Fibroblast of skin of left biceps (primary cell): ENCODE measurements at places on chromosomes 2 and 18.

GRCh38 chr18:10318691-10318970, 135.8 kb upstream of the APCDD1 start:
- no peak for DNase-seq

DNA sequence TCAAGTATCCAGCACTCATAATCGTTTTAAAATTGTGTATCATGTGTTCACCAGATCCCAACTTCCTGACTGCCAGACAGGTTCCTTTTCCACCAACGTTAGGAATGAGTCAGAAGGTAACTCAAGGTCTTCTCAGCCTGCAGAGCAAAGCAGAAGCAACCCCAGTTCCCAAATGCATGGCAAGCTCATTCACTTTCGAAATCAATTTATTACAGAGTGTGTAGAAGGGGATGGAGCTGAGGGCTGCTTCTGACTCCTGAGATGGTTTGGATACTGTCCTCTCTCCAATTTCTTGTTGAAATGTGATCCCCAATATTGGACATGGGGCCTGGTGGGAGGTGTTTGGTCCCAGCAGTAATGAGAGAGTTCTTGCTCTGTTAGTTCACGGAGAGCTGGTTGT, 114.5 kb downstream of the PIEZO2 start:
- DNase-seq = peak; percentile 3

DNA sequence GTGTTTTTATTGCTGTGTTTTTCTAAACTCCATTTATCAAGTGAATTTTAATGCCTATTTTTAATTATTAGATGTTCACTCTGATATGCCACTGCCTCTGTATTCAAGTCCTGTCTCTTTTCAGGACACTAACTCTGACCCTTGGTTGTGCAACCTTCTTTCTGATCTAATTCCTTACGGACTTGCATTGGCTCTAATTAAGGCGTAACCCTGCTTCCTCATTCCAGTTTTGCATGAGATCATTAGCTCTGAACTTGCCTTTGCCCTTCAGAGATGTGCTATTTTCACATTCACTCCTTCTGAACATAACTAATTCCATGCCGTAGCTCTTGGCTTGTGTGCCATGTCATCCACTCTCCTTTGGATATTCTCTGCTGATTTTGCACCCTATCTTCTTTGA, 162.5 kb upstream of the TMEFF2 start:
- no peak for DNase-seq

GRCh38 chr2:111049792-111050640, 70.7 kb upstream of the BCL2L11 start:
- DNase-seq = no peak

DNA sequence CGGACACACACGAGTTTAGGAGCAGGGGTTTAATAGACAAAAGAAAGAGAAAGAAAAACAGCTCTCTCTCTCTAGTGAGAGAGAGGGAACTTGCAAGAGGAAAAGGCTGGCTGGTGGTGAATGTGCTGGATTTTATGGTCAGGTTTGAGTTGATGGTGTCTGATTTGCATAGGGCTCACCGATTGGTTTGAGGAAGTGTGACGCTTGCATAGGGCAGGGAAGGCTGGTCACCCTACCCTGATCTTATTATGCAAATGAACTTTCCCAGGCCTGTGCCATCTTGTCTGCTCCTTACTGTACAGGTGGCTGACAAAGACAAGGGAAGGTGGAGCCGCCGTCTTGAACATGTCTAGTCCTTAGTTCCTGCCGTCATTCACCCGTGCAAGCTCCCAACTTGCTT, 408.9 kb downstream of the RIT2 start:
- no peak for DNase-seq

GRCh38 chr18:52403291-52404021, 63.5 kb downstream of the DCC start:
- DNase-seq = no peak

DNA sequence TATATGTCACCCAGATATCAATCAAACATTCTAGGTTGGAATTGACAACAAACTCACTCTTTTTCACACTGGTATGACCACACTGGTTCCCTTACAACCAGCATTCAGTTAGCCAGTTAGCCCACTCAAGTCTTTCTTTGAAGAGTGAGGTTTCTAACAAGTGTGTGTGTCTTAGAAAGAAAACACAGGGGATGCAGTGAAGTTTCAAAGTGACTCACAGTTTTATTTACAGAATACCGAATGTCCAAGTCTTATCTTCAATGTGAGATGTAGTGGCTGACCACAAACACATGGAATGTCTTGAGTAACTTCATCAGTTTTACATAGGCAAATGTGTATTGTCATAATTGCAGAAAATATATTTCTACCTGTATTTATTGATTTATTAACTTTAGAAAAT, 274.7 kb upstream of the HNMT start:
- DNase-seq = no peak

- DNase-seq = no peak
These were observed 21.9 kb upstream of the USP14 start for GRCh38 chr18:136433-136832.

DNA sequence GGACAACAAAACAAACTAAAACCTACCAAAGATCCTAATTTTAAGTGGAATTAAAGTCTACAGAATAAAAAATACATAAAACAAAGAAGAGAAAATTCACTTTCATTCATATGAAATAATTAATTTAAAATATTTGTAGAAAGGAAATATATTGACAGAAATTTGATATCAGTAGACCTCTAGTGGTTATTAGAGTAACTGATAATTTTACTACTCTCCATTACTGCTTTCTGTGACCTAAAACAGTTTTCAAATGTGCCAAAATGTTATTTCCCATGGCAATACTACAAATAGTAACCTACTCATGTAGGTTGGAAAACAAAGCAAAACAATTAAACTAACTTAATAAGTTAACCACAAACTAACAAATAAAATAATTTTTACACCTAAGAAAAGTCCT, 147.1 kb downstream of the NOL4 start:
- DNase-seq = no peak

GRCh38 chr2:191965733-191966132, 118.8 kb upstream of the CAVIN2 start:
- DNase-seq = no peak

GRCh38 chr2:235550378-235550760, 56.5 kb downstream of the AGAP1 start:
- DNase-seq = no peak

DNA sequence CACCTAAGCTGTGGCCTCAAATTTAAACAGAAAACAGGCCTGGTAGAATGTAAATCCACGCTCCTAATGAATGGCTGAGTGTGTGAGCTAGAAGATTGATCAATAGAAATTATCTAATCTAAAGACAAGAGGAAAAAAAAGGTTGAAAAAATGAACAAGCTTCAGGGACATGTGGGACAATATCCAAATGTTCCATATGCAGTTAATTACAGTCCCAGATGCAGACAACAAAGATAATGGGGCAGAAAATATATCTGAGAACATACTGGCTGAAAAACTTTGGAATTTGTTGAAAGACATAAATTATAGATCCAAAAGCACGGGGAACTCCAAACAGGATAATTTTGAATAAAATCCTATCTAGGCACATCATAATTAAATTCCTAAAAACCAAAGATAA, 186.7 kb upstream of the SIX2 start:
- no peak for DNase-seq

- DNase-seq = no peak
These were observed 92.7 kb downstream of the DDX1 start for GRCh38 chr2:15684161-15685039.

GRCh38 chr2:214244847-214245246, 166.0 kb upstream of the VWC2L start:
- DNase-seq = no peak

GRCh38 chr2:48265169-48266030, 264.6 kb upstream of the STON1 start:
- DNase-seq = no peak

DNA sequence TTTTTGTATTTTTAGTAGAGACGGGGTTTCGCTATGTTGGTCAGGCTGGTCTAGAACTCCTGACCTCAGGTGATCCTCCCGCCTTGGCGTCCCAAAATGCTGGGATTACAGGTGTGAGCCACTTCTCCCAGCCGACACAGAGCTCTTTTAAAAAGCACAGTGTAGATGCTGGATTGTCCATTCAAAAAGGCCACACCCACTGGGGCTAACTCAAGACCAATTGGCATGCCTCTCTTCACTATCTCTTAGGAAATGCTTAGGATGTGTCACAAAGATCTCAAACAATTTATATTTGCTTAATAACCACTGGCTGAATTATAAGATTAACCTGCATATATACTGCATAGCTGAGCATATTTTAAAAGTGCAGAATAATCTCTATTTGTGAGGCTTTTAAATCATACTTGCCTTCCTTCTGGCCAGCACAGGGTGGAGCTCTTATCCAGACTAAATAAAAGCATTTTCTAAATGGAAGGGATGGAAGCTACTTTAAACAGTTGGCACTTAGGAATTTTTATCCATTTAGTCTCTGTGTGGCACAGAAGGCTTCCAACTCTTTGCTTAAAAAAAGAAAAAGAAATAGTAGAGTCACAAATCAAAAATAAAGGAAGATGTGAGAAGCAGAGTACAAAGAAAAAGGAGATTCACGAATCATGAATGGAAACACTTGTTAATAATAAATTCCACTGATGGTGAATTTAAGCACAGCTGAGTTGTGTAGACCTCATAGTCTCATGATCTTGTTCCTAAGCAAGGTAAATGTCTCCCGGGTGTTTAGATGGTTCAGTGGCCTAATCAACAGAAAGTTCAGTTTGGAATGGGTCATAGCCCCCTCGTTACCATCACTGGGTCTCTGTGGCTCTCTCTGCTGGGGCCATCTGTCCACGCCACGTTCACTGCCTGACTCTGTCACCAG, 22.4 kb downstream of the CRYGD start:
- DNase-seq = no peak

GRCh38 chr2:146004462-146004861, 1484.5 kb upstream of the ZEB2 start:
- DNase-seq = peak; percentile 64

DNA sequence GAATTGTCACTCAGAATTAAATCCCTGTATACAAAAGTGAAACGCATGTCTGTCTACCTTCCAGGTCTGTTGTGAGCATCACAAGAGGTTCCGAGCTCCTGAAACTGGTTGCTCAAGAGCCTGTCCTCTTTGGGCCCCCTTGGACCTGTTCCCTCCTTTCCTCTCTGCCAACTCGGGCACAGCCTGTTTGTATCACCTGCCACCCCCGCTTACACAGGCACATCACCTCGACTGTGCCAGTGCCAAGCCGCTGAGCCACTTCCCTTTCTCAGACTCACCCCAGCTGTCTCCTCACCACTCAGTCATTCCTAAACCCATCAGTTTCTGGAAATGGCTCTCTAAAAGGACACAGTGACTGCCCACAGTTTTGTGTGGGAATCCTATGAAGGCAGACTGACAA, 3.1 kb downstream of the EFR3B start:
- no peak for DNase-seq

DNA sequence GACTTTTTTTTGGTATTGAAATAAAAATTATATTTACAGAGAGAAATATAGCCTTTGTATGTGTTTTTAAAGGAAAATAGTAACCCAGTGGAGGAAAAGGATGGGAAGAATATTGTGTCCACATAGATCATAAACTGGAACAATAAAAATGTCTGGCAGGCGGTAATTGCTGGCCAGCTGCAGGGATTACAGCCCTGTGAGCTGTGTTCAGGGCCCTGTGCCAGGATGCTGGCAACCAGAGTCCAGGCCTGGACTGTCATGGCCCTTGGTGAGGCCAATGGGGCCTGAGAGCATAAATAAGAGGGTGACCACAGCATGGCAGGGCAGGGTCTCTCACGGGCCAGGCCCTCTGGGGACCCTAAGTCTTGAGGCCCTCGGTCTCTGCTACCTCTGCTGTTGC, 171.2 kb downstream of the ACOXL start:
- no peak for DNase-seq

DNA sequence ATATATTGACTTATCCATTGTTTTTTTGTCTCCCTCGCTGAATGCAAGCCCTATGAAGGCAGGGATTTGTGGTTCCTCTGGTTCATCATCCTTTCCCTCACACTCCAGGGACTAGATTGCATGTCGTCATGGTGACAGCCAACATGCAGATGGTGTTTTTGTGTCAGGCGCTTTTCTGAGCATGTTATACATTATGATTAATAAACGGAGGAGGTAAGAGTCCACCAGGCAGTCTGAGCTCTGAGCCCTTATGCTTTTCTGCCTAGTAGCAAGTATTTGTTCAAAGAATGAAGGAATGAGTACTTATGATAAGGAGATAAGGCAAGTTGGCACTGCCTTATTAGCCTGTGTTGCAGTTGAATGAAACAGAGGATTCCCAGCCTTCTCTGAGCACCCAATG, 181.6 kb downstream of the MGAT5 start:
- no peak for DNase-seq

GRCh38 chr2:165793779-165794535, at the start of gene GALNT3:
Gene GALNT3 (minus strand): TSS chr2:165794247. CDS start chr2:165770700, 23,547 bp downstream.
- DNase-seq = no peak

DNA sequence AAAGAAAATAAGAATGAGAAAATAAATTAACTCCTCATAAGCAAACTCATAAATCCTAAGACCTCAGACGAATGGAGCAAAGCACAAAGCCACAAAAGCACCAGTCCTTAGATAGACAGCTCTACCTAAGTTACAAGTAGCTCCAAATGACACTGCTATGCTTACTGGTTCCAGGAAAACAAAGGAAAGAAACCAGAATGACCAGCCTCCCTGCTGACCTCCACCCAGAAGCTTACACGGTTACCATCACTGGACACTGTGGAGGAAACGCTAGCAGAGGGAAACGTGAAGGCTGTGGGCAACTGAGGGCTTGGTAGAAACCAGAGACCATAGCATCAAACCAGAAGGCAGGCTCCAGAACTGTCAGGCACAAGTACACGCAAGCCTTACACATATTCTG, 67.8 kb downstream of the STK39 start:
- DNase-seq = no peak

DNA sequence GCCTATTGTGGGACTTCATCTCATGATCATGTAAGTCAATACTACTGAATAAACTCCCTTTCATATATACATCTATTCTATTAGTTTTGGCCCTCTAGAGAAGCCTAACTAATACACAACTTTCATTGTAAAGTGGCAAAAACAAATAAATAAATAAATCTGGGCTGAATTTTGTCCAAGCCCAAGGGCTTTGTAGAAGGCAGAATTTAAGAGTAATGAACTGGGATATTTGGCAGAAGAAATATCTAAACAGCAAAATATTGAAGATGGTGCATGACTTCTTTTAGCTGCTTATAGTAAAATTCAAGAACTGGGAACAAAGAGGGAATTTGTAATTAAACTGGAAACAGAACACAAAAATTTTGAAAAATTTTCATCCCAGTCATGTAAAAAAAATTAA, 246.7 kb upstream of the GULP1 start:
- no peak for DNase-seq

DNA sequence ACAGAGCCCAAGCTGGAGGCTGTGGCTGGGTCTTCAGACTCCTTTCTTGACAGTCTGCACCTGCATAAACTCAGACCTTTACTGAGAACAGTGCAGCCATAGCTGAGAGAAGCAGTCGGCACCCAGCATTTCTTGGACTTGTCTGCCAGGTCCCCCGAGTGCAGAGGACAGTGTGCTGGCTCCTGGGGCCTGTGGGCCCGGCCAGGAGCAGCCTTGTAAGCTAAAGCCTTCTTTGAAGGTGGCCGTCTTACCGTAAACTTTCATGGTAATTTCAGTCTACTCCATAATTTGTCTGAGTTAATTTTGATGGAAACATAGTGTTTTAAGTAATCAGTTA, 70.9 kb downstream of the LRRFIP1 start:
- no peak for DNase-seq
